ENCODE measurements at places on chromosomes 11 and 22.

GRCh38 chr22:36212901-36213300 is 11.3 kb upstream of the APOL4 start:
- peak; percentile 68 for DNase-seq

DNA sequence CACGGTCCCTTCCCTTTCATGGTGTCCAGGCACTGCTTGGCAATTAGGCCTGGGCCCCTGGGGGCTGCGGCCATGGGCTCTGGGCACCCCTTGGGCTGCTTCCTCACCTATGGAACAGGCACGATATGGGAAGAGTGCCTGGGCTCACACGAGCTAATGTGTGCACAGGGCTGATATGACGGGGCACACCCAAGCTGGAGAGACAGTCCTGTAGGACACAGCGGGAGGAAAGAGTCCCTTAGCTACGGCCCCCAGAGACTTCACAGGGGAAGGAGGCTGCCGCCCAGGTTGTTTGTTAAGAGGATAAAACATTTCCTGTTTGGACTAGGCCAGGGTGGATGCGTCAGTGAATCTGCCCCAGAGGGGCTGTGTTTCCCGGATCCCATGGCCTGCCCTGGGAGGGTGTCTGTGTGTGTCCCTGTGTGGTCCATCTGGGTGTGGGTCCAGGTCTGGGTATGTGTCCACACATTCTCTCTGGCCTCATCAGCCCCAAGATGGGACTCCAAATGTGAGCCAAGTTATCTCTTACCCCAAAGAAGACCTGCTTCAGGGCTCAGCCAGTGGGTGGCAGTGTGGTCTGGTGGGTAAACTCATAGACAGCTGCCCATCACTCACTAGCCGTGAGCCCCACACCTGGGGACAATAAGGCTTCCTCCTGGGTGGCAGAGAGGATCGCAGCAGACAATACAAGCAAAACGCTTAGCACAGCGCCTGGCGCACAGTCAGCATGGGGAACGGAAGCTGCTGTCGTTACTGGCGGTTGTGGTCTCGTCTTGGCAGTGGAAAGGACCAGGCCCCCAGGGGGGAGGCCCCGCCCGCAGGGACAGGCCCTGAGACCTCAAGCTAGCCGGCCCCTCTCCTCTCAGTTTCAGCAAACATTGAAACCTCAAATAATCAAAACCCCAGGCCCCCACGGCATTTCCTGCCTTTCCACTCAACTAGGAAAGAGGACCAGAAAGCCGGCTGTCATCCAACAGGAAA is 3.2 kb upstream of the EMID1 start:
- DNase-seq: peak; percentile 29

GRCh38 chr11:30143098-30143705 is 87.6 kb upstream of the FSHB start:
- peak; percentile 33 for DNase-seq

DNA sequence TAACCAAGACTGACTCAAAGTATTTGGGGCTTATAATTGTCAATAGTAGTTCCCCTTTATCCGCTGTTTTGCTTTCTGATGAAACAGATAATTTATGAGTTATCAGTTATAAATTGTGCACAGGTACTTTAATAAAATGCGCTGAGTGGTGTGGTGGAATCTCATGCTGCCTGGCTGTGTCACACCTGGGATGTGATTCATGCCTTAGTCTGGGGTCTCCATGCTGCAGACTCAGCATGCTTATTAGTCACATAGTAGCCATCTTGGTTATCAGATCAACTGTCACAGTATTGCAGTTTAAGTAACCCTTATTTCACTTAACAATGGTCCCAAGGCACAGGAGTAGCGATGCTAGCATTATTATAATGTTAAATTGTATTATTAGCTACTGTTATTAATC is 995.2 kb downstream of the NTM start:
- no peak for DNase-seq

DNA sequence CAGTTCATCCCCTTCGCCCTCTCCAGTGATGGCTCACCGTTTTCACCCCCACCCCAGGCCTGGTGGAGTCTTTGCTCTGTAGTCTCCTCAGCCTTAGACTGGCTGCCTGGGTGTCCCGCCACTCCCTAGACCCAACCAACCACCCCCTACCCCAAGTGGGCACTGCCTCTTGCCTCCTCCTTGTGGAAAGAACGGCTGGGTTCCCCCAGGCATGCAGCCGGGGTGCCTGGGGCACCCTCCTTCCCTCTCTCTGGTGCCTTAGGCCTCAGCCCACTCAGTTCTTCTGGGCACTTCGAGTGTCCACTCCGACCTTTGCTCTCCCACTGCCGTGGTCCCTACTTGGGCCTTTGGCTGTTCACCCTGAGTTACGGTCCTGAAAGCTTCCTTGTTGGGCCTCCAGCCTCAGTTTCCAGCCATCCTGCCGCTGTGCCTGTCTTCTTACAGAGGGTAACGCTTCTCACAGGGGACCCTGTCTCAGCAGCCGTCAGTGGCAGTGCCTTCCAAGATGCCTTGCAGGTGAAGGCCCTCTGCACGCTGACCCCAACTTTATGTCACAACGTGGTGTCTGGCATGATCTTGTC is 3.1 kb downstream of the GRIK4 start:
- DNase-seq: no peak

GRCh38 chr22:33812360-33812977 is 107.8 kb downstream of the LARGE1 start:
- DNase-seq: no peak

GRCh38 chr11:119681361-119681910 is 47.6 kb downstream of the NECTIN1 start:
- no peak for DNase-seq

- DNase-seq: no peak
Measured at GRCh38 chr11:82959987-82960778, 58.6 kb downstream of the DDIAS start.

Data from inflammatory macrophage treated with lipopolysaccharide for 4 hours (primary cell).